ENCODE measurements at places on chromosomes 6 and 20.

GRCh38 chr6:14305131-14305530 is 187.6 kb downstream of the CD83 start:
- DNase-seq = no peak

- no peak for DNase-seq
Observed at GRCh38 chr6:36596356-36596755, 2.2 kb downstream of the SRSF3 start.

DNA sequence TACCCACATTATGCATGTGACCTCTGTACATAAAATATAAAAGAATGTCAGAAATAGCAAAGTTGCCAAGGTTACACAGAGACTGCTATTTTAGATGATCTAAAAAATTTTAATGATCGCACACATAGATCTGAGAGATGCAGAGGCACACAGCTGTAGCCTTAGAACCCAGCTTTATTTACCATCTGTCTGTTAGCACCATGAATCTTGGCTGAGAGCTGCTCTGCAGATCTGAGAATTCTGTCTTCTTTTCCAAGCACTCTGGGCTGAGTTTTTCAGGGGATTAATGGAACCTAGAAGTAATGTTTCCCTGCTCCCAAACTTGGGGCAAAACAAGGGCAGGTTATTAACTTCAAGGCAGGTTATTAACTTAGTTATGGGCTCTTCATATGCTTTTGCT is 248.7 kb upstream of the JAG1 start:
- no peak for DNase-seq

DNA sequence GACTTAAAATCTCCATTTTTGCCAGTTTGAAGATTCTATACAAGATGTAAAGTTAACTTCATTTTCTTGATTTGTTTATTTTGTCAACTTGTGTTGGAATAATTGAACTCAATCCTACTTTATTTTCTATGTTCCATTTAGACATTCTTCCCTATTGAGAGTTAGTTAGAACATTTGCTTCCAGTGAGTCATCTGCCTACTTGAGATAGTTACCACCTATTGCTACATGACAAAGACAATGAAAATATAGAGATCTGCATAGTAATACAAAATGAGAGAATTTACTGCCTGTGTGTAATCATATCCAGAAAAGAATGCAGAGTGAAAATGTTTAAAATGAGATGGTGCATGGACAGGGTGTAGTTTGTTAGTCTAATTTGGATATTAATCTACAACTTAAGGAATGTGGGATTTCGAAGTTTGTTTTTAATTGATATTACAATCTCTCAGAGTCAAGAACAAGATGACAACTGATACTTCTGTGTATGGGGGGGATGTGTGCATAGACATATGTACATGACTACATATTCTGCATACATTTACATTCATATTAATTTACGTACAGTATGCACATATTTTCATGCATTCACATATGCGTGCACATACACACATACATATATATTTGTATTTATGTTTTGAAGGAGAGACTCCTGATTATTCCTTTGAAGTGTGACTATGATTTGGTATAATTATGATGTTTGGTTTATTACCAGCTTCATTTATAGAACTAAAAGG is 420.1 kb downstream of the NKAIN2 start:
- no peak for DNase-seq

- DNase-seq = no peak
Observed at GRCh38 chr6:3644739-3645012, 106.8 kb downstream of the PXDC1 start.

DNA sequence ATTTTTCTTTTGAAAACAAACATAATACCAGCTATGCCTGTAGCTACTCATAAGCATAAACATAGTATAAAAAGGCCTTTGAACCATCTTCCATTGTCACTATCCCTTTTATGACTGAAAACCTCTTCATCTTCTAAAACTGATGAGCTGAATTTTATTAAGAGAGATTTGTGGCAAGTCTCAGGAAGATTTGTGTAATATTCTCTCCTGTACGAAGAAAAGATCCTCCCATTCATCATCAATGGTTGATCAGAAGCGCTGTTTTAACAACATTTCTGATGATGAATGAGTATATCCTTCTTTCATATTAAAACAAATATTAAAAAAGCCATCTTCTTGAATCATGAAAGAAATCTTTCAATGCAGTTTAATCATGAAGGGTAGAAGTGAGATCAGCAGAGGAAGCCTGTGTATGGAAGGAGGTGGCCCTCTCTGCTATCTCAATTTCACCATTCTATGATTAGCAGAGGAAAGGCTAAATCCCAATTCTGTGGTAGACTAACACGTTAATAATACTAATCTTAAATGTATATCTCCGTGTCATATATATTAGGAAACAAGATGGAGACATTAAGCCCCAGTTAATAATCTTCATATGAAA is 430.2 kb downstream of the FRK start:
- DNase-seq = no peak

- peak; percentile 84 for DNase-seq
Observed at GRCh38 chr6:11207199-11207968, 25.1 kb downstream of the NEDD9 start.

GRCh38 chr6:96794980-96795379 is 42.3 kb downstream of the GPR63 start:
- no peak for DNase-seq

DNA sequence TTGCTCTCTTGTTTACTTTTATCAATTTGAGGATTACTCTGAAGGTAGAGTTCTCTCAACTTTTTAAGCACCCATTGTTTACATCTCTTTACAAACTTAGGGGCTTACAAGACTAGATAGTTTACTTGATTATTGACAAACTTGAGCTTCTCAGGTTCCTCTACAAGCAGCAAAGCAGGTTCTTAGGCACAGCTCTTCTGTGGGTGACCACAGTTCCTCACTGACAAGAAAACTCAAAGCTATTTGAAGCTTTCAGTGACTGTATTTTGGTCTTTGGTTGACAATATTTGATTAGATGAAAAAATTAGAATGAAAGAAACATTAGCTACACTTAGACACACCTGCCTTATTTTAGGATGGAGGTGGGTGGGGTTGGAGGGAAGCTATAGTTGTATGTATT is 327.3 kb upstream of the RUNX2 start:
- no peak for DNase-seq

DNA sequence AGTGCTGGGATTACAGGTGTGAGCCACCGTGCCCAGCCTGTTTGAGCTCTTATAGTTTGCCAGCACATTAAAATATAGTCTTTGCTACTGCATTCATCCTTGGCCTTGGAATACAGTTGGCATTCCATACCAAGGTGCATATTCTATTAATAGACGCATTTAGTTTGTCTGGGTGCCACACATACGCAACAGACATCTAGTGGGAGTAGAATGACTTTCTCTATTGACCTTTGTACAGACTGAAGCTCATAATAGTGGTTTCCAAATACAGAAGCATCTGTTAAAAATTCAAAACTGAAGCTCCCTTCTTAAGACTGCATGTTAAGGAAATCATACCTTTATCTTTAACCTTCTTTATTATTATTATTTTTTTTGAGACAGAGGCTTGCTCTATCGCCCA is 46.7 kb upstream of the FNDC1 start:
- DNase-seq = no peak

DNA sequence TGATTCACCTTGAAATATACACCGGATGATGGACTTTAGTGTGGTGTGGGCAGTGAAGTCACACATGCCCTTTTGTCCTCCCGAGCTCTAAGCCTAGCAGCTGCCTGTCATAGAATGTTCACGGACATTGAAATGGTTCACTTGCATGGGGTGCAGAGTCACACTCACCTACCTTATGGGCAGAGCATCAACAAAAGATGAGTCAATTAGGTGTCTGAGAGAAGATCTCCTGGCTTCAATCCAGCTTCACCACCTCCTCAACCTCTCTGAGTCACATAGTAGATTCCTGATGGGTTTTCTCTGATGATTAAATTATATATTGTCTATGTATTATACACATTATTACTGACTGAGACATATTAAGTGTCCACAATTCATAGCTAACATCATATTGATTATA is 48.1 kb upstream of the HLA-E start:
- no peak for DNase-seq

GRCh38 chr6:139008117-139008516 is 20.1 kb upstream of the REPS1 start:
- no peak for DNase-seq

GRCh38 chr6:14734416-14735340 is 511.2 kb upstream of the JARID2 start:
- DNase-seq = no peak

- DNase-seq = peak; percentile 45
Observed at GRCh38 chr6:170151321-170151771, 139.5 kb downstream of the DLL1 start.

- no peak for DNase-seq
Observed at GRCh38 chr6:132465530-132466485, 47.1 kb downstream of the STX7 start.

- no peak for DNase-seq
Observed at GRCh38 chr20:8589956-8590355, 457.9 kb downstream of the PLCB1 start.

- DNase-seq = peak; percentile 90
Observed at GRCh38 chr20:45372646-45373352, 5.3 kb downstream of the TP53TG5 start.

GRCh38 chr20:63911176-63911575 is 16.2 kb downstream of the DNAJC5 start:
- DNase-seq = no peak

DNA sequence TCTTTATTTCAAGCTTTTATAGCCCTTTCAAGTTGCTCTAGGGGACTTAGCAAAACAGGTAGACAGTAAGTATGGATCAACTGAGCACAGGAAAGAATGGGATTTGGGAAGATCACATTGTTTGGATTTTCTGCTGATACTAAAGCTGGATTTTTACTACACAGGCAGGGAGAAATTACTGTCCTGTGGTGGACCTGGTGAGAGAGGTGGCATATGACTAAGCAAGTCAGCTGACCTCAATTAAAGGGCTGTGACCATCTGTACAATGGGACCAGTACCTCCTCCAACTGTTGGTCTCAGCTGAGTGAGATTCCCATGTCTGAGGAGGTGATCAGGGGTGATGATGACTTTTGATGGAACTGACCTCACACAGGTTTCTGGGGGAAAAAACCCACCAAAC is 28.0 kb downstream of the RREB1 start:
- no peak for DNase-seq

GRCh38 chr20:53917145-53918019 is 153.0 kb downstream of the BCAS1 start:
- DNase-seq = peak; percentile 79

- no peak for DNase-seq
Observed at GRCh38 chr6:49668083-49668511, 31.5 kb upstream of the RHAG start.

GRCh38 chr6:69026243-69026642 is 391.2 kb downstream of the ADGRB3 start:
- DNase-seq = no peak

DNA sequence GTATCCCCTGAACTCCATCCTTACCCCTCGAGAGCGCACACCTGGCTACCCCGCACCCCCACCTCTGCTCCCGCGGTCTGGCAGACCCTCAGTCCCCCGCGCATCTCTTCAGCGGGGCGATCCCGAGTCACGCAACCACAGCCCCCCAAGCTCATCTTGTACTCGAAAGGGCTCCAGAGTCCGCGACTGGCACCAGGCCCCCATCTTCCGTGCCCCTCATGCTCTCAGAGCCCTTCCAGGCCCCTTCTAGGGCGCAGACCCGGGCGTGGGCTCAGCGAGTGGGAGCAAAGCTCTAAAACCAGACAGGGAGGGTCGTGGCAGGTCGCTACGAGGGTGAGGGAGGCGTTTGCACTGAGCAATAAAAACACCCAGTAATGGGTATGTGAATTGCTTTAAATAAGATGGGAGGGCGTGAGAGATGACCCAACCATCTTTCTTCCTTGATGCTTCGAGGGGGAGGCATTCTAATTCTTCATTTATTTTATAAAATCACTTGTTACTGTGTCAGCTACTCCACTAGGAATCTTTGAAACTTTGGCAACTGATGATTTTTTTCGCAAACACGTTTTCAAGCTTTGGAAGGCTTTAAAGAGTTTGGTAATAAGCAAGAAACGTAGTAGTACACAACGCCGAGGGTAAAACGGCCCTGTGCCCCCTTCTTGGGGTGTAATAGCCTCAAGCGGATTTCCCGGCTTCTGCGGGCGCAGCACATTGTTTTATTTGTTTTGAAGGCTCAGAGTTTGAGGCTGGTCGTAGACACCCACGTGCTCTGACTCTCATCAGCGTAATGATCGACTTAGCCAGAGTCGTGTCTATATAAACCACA is 42.6 kb upstream of the SUPT3H start:
- DNase-seq = no peak

GRCh38 chr6:113076116-113076515 is 729.0 kb downstream of the RFPL4B start:
- DNase-seq = no peak

GRCh38 chr6:91449539-91449938 is 862.7 kb upstream of the MAP3K7 start:
- DNase-seq = no peak
